ENCODE measurements at places on chromosomes 13 and 19.

- no peak for DNase-seq
These were observed 18.0 kb upstream of the IZUMO2 start for GRCh38 chr19:50181121-50181520.

DNA sequence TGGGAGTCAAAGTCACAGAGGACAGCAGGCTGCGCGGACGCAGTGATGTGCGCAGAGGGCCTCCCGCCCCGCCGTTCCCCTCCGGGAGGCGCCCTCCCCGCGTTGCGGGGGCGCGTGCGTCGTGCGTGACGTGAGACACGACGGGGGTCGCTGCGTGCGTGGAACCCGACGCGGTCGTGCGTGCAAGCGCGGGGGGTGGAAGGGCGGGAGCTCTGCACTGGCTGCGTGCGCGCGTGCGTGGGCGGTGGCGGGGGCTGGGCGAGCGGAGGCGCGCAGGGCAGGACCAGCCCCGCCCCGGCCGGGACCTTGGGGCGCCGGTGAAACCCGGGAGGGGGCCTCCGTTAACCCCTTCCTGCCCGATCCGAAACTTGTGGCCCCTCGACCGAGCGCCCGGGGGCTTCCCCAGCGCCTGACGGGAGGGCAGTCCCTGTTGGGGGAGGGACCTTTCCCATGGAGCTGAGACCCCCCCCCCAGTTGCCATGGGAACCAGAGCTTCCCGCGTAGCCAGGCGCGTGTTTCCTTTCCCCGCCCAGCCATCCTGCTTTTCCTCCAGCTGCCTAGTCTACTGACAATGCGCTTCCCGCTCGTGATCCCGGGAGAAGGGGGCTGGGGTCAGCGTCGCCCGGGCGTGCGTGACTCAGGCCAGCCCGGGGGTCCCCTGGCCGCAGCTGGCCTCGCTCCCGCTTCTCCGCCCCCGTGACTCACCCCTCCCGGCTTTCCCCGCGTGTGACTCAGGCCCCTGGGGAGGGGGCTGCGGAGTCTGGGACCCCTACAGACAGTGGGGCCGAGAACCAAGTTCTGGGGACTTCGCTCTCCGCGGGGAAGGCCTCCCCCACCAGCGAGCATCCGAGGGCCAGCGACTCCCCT, 7.3 kb upstream of the HOOK2 start:
- peak; percentile 92 for DNase-seq

DNA sequence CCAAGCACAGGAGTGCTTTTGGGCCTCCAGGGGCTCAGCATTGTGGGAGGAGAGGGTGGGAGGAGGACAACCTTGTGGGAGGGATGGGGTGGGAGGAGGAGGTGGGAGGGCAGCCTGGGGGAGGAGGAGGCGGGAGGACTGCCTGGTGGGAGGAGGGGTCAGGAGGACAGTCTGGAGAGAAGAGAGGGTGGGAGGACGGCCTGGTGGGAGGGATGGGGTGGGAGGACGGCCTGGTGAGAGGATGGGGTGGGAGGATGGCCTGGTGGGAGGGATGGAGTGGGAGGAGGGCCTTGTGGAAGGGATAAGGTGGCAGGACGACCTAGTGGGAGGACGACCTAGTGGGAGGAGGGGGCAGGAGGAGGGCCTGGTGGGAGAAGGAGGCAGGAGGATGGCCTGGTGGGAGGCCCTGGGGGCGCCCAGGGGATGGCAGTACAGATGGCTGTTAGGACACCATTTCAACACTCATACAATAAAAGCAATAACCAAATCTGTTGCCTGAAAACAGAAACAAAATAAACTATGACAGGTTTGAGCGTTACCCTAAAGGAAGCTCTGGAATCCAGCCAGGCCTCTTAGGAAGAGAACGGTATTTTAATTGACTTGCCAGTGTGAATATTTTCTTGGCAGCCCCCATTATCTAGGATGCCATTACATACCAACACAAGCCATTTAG, 63.7 kb downstream of the CRYL1 start:
- no peak for DNase-seq

- no peak for DNase-seq
These were observed at the start of gene MISP3 for GRCh38 chr19:14072535-14073260. Gene MISP3 (plus strand): TSS chr19:14072786. CDS start chr19:14073310, 524 bp downstream.

DNA sequence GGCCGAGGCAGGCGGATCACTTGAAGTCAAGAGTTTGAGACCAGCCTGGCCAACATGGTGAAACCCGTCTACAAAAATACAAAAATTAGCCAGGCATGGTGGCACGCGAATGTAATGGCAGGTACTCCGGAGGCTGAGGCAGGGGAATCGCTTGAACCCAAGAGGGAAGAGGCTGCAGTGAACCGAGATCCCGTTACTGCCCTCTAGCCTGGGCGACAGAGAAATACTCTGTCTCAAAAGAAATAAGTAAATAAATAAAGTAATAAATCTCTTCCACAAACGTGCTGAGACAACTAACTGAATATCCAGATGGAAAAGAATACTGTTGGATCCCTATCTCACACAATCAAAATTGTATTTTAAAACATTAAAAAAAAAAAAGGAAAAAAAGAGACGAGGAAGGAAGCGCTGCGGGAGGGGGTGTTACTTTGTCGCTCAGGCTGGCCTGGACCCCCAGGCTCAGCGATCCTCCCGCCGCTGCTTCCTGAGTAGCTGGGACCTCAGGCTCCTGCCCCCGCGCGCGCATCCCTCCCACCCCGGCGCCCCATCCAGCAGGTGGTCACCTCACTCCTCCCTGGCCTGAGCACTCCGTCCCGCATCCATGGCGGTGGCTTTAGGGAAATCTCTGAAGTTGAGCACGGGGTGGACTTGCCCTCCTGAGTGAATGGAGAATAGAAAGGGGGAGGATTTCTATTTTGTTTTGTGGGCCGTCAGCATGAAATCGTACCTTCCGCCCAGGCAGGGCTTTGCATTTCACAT, 628 bp upstream of the ZNF813 start:
- DNase-seq, result no peak

DNA sequence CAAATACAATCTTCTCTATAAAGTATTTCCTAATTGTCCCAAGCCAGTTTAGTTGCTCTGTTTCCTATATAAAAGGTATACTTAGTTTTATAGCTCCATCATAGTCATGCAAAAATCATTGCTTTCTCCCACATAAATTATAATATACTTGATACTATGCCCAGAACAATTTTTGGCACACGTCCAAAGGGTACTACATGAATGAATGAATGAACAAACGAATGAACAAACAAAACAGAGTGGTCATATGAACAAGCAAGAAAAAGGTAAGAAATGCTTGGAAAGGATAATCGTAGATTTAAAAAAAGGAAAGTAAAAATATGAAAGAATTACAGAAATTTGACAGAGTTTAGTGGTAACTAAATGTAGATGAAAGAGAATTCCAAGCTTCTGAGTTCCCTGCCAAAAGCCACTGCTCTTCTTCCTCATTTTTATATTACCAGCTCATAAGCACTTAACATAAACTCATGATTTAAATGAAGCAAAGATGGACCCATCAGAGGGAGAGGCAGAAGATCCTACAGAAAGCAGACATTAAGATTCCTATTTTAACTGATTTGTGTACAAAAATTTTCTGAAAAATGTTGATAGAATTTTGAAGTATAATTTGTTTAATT, 123.2 kb downstream of the ENOX1 start:
- no peak for DNase-seq

- no peak for DNase-seq
These were observed 111.3 kb downstream of the ZDHHC20 start for GRCh38 chr13:21347753-21348318.

DNA sequence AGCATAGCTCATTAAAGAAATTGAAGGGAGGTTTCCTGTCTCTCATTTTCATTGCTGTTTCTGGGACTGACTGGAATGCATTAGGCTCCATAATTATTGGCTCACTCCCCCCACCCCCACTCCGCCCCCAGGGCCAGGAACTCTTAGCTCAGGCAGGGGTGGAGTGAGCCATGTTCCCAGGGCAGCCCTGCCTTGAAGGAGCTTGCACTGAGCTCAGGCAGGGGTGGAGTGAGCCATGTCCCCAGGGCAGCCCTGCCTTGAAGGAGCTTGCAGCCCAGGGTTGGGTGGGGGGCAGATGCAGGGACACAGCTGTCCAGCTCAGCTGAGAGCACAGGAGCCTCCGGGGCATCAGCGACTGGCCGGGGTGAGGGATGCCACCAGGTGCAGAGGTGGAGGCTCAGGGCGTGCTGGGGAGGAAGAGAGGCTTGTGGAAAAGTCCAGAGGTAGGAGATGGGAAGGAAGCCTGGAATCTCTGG, 39.1 kb upstream of the TFDP1 start:
- no peak for DNase-seq

Data from T-cell (primary cell).